ENCODE measurements at places on chromosomes 1 and 21. TPM values are rescaled to one million over a fixed set of nuclear protein-coding genes. Genes with fewer than 3 reads are reported as not detected.

VHLL gene
- not detected for total RNA-seq

YBEY gene
- 16.1 TPM for total RNA-seq

TSPEAR gene
- total RNA-seq: 15.3 TPM

DNA sequence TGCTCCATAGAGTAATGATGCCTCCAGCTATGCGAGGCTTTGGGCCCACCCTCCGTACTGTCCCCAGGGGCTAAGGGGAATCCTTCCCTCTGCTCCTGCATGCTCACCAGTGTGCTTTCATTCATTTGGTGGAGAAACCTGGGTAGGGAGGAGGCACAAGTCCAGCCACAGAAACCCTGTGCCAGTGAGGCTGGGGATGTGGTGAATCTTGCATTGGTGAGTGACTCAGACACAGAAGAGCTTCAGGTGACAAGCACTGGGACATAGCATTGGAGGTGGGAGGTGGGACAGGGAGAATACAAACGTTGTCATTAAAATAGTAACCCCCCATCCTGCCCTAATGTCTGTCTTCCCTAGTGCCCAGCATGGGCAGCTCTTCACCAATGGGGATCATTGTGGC is 5.2 kb downstream of the FCGR2A start:
- no peaks in the 10 kb centered on the region for H3K27me3 ChIP-seq
- no peak for DNase-seq
- H3K4me1 ChIP-seq: no peaks in the 10 kb centered on the region
- H3K27ac ChIP-seq: no peak overlapping the region
- no peaks in the 10 kb centered on the region for H3K36me3 ChIP-seq

- no peak for DNase-seq
- H3K4me1 ChIP-seq: no peaks in the 10 kb centered on the region
- H3K36me3 ChIP-seq: no peaks in the 10 kb centered on the region
- no peak overlapping the region for H3K27ac ChIP-seq
Observed at GRCh38 chr1:207987164-207987563, 76.2 kb upstream of the CD34 start.

DNA sequence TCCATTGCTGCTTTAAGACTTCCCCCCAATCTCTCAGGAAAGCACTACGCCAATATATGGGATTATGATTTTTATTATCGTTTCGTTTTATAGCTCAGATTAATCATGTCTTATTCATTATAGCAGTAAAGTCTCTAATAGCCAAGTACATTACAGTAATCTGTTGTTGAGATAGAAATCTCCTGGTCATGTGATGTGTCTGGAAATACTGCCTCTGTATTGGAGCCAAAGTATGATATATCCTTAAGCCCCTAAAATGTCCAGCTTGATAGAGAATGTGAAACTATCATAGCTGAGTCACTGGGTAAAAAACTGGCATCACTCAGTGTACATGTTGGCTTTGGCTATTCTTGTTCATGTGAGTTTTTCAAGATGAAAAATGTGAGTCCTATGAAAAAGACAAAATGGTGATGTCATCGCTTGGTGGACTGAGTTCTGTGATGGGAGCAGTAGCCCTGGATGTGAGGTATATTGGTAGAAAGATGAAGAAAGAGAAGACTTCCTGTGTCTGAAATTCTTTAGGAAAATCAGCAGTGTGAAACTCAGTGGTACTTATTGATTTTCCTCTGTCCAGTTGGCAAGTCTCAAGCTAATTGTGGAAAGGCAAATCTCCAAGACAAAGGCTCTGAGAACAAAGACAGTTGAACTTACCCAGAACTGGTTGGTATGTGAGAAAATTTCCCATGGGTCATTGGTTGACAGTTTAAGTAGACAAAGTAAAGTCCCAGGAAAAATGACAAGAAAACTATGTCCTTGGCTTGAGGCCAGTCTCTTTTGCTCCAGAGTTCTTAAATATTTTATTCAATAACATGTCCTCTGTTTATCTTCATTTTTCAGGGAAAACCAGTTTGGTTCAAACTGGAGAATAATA is 76.2 kb downstream of the BRINP2 start:
- no peaks in the 10 kb centered on the region for H3K4me1 ChIP-seq
- H3K27ac ChIP-seq: no peak overlapping the region
- DNase-seq: no peak
- peaks cover 3% of the 10 kb centered on the region for H3K27me3 ChIP-seq
- H3K36me3 ChIP-seq: no peaks in the 10 kb centered on the region

DNA sequence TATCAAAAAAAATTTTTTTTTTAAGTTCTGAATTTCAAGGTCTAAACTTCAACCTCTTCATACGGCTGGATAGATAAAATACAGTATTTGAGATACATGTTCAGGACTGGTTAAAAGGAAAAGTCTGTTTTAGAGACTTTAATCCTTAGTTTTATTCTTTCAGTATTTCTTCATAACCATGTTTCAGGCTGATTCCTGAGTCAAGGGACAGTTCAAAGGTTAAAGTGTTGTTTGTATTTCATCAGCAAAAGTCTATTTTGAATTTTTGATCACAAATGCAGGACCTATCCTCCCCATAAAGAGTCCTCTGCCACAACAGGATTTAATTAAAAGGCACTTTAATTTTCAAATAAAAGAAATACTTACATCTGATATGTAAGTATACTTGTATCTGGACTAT is 53.5 kb downstream of the SELENOF start:
- H3K27me3 ChIP-seq: no peaks in the 10 kb centered on the region
- DNase-seq: no peak
- H3K4me1 ChIP-seq: no peaks in the 10 kb centered on the region
- peaks cover 5% of the 10 kb centered on the region for H3K36me3 ChIP-seq

DNA sequence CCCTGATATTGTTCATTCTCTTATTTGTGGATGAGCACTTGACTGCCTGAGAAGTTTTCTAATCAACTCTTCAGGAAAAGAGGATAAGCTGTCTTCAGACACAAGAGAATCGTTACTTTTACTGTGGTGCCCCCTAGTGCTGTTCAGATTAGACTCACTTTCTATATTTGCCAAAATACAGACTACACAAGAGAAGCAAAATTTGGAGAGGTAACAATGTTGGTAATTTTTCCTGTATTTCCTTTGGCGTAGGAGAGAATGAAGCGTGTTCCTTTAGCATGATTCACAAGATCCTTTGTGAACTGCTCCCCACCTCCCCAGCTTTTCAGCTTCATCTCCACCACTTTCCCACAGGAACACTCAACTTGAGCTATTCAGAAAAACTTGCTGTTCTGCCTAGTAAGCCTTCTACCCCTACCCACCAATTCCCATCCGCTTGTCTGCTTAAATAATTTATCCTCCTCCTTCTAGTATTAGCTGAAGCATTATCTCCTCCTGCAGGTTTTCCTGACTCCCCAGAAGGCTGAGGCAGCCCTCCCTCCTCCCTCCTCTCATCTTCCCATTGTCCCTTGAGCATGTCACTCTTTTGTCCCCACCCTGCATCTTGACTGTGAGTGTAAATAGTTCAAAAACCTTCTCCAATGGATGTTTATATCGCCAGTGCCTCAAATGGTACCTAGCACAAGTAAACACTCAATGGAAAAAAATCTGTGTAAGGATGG is 4.5 kb downstream of the TNFSF4 start:
- peak; percentile 57 for DNase-seq
- no peaks in the 10 kb centered on the region for H3K27me3 ChIP-seq
- H3K27ac ChIP-seq: no peak overlapping the region
- no peak overlapping the region for H3K4me3 ChIP-seq
- peaks cover 3% of the 10 kb centered on the region for H3K4me1 ChIP-seq
- H3K36me3 ChIP-seq: no peaks in the 10 kb centered on the region

DNA sequence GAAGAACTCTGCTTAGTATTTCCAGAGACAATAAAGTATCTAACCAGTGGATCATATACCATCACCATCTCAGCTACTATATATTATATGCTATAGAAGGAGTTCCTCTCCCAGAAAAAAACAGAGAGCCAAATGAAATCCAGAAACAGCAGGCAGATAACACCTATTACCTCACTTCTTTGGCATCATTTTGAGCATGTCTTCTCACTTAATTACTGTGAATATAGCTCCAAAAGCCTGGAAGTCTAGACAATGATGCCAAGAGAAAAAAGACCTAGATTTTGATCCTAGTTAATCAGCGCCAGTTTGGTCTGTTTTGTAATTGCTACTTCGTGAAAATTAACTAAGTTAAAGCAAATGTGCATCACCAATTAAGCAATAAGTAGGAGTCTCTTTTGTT is 131.3 kb downstream of the EIF4G3 start:
- peaks cover 37% of the 10 kb centered on the region for H3K36me3 ChIP-seq
- H3K27ac ChIP-seq: no peak overlapping the region
- H3K4me3 ChIP-seq: no peak overlapping the region
- no peak for DNase-seq
- no peaks in the 10 kb centered on the region for H3K27me3 ChIP-seq
- H3K4me1 ChIP-seq: peaks cover 1% of the 10 kb centered on the region

DNA sequence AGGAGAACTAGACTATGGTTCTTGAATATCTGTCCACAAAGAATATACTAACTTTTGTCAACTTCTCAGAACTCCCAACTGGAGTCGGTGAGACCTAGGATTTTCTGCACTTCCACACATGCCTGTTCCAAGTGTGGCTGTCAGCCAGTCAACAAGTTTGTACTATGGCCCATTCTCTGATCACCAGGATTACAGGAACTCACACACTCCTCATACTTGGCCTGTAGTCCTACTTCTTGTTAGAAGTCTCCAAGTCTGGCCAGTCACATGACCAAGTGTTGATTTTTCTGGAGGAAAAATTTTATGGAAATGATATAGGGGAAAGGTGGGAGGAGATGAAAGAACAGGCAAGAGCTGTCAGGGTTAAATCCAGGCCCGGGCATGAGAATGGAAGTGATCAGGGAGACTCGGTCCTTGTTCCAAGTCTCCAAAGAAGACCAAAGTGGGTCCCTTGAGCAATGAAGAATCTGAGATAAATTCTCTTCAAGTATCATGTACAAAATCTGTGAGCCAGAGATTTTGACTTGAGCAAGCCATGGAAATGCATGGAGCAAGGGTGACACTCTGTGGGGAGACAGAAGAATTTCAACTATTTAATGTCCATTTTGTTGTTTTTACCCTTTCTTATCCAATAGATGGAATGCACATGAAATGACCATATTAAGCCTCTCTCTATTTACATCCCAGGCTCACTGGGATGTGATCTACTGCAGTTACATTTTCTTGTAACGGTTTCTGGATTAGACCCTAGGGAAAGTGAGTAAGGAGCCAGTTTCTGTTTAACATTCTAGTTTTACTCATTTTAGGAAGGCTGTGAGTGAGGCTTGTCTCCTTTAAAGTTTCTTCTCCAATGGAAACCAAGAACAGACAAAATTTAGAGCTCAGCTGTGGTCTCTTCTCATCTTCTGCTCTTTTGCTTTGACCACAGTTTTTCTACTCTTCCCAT is 320.9 kb downstream of the ASTN1 start:
- no peaks in the 10 kb centered on the region for H3K27me3 ChIP-seq
- peak overlapping the region; percentile 14 for H3K4me3 ChIP-seq
- peaks cover 7% of the 10 kb centered on the region for H3K4me1 ChIP-seq
- peak; percentile 67 for DNase-seq
- H3K36me3 ChIP-seq: no peaks in the 10 kb centered on the region

DNA sequence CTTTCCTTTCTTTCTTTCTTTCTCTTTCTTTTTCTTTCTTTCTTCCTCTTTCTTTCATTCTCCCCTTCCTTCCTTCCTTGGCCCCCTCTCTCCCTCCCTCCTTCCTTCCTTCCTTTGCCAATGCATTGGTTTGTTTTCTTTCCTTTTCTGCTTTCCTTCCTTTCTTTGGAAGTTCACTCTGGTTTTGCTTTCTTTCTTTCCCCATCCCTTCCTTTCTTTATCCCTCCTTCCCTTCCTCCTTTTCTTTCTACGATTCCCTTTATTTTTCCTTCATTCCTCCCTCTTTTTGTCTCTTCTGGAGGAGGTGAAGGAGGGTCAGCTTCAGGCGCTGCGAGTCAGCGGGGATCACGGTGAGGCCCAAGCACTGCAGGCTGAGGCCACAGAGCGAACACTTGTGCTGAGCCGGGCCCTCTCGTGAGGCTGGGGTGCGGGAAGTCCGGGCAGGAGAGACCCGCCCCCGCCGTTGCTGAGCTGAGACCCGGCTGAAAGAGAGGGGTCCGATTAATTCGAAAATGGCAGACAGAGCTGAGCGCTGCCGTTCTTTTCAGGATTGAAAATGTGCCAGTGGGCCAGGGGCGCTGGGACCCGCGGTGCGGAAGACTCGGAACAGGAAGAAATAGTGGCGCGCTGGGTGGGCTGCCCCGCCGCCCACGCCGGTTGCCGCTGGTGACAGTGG is 1.5 kb downstream of the SIM2 start:
- peaks cover 5% of the 10 kb centered on the region for H3K4me1 ChIP-seq
- peak; percentile 61 for DNase-seq
- H3K27me3 ChIP-seq: peaks cover 98% of the 10 kb centered on the region
- H3K4me3 ChIP-seq: peak overlapping the region; percentile 27
